Neural cell (in vitro differentiated cells): ENCODE measurements at places on chromosomes 11 and 22. TPM values are rescaled to one million over a fixed set of nuclear protein-coding genes. Genes with fewer than 3 reads are reported as not detected.

C1QTNF6 gene
- 5.3 and 7.9 TPM in 2 replicates for polyA plus RNA-seq

DEUP1 gene
- polyA plus RNA-seq = 0.46 TPM in 1 of 2 replicates, not detected in the other

MYOD1 gene
- polyA plus RNA-seq = not detected in 2 replicates

NXPE4 gene
- polyA plus RNA-seq = not detected in 2 replicates

RIMBP3C gene
- polyA plus RNA-seq = 0.07 TPM in 1 of 2 replicates, not detected in the other

XKR3 gene
- not detected in 2 replicates for polyA plus RNA-seq

CDC42EP1 gene
- polyA plus RNA-seq = 0.24 TPM in 1 of 2 replicates, not detected in the other

OR10A6 gene
- polyA plus RNA-seq = not detected in 2 replicates

ISX gene
- polyA plus RNA-seq = not detected in 2 replicates

RRAS2 gene
- polyA plus RNA-seq = 47.3 and 49.4 TPM in 2 replicates

OR4D5 gene
- not detected in 2 replicates for polyA plus RNA-seq

OR51I1 gene
- polyA plus RNA-seq = not detected in 2 replicates

AMOTL1 gene
- 10.7 and 12.6 TPM in 2 replicates for polyA plus RNA-seq

TEX12 gene
- 0.36 and 0.51 TPM in 2 replicates for polyA plus RNA-seq

OR8D1 gene
- not detected in 2 replicates for polyA plus RNA-seq
